ENCODE measurements at places on chromosomes 12 and 14. TPM values are rescaled to one million over a fixed set of nuclear protein-coding genes. Genes with fewer than 3 reads are reported as not detected.

The EIF2S3B gene
- total RNA-seq, result 2.7 TPM

The SPIC gene
- total RNA-seq, result not detected

The RGS6 gene
- total RNA-seq, result 0.45 TPM

The FIGNL2 gene
- total RNA-seq, result 0.30 TPM

The ABCD2 gene
- total RNA-seq, result 0.17 TPM

The TAS2R31 gene
- 2.0 TPM for total RNA-seq

The KERA gene
- not detected for total RNA-seq

The SCN8A gene
- 10.0 TPM for total RNA-seq

The EMP1 gene
- total RNA-seq, result 667 TPM

The CATSPERB gene
- total RNA-seq, result 2.9 TPM

The POTEM gene
- total RNA-seq, result not detected

The AKAP6 gene
- total RNA-seq, result 10.3 TPM

The TMEM253 gene
- total RNA-seq, result 48.3 TPM

The SLC10A1 gene
- not detected for total RNA-seq

The REP15 gene
- 58.5 TPM for total RNA-seq

The SDS gene
- total RNA-seq, result 4.4 TPM

The TRAF3 gene
- total RNA-seq, result 20.8 TPM

The ARHGDIB gene
- 21.5 TPM for total RNA-seq

The OR6C75 gene
- total RNA-seq, result not detected

The MIPOL1 gene
- 4.9 TPM for total RNA-seq

The BEGAIN gene
- total RNA-seq, result 0.99 TPM

The LBHD2 gene
- not detected for total RNA-seq

The TM9SF1 gene
- 58.8 TPM for total RNA-seq

The TEX52 gene
- total RNA-seq, result not detected

The SERPINA3 gene
- total RNA-seq, result 11.8 TPM

The APAF1 gene
- total RNA-seq, result 36.8 TPM

The KLRC2 gene
- not detected for total RNA-seq

The FGF23 gene
- total RNA-seq, result not detected

The TGFB3 gene
- 6.5 TPM for total RNA-seq

Data from colonic mucosa (tissue), 4 donors.